NCI-H510A treated with DMSO at 0.1 percent for 48 hours (cell line): ENCODE measurements at places on chromosomes 13 and 19.

DNA sequence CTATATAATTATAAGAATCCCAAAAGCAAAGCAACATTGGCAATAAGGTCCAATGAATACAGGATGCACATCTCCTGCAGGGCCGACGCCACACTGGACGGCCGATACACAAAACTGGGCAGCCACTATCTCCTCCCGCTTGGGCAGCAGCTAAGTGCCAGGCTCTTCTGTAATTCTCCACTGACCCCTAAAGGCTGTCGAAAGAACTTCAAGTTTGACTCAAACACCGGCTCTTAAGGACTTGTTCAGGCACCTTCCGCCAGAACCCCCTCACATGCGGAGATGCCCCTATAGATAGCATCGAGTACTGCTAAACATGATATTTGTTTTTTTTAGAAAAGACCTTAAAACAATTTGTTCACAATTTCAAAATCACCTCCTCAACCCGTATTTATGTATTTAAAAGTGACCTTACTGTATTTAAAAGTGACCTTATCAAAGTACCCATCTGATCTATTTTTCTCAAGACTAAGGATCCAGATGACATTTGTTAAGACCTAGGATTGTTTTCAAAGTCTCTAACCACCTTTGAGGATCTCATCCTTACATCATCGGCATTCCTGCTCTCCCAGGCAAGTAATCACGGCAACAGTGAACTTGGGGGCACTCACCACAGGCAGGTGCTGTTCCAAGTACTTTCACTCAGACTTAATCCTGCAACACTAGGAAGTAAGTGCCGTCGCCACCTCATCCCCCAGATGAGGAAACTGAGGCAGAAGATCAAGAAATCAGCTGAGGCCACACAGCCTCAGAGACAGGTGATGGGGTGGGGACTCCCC is 77.8 kb downstream of the TUBGCP3 start:
- peak; percentile 78 for DNase-seq

GRCh38 chr19:49201042-49201441 is 43.5 kb downstream of the TRPM4 start:
- no peak for DNase-seq

GRCh38 chr13:109255141-109255856 is 531.1 kb downstream of the IRS2 start:
- DNase-seq = no peak

- no peak for DNase-seq
Measured at GRCh38 chr19:2014131-2014571, 1.4 kb downstream of the BTBD2 start.

GRCh38 chr13:98772794-98773452 is 20.5 kb upstream of the SLC15A1 start:
- no peak for DNase-seq
